H4 (cell line): ENCODE measurements at places on chromosomes 1 and 21. TPM values are rescaled to one million over a fixed set of nuclear protein-coding genes. Genes with fewer than 3 reads are reported as not detected.

GRCh38 chr1:199007423-199007822 is 368.6 kb downstream of the PTPRC start:
- DNase-seq: no peak

Gene SPATA46
- not detected in 2 replicates for total RNA-seq

Gene CCDC185
- total RNA-seq: not detected in 2 replicates

Gene ARTN
- total RNA-seq: 0.25 TPM in 1 of 2 replicates, not detected in the other

GRCh38 chr1:34371829-34372532 is 195.3 kb downstream of the C1orf94 start:
- no peak for DNase-seq
